ENCODE measurements at places on chromosomes 3 and 15. TPM values are rescaled to one million over a fixed set of nuclear protein-coding genes. Genes with fewer than 3 reads are reported as not detected.

Gene MRAS
- total RNA-seq: 29.6 TPM

Gene DALRD3
- total RNA-seq: 46.4 TPM

Gene PRR20G
- not detected for total RNA-seq

Gene FLNB
- total RNA-seq: 104 TPM

- no peak for DNase-seq
Observed at GRCh38 chr3:113897373-113897777, 50.4 kb upstream of the ZDHHC23 start.

DNA sequence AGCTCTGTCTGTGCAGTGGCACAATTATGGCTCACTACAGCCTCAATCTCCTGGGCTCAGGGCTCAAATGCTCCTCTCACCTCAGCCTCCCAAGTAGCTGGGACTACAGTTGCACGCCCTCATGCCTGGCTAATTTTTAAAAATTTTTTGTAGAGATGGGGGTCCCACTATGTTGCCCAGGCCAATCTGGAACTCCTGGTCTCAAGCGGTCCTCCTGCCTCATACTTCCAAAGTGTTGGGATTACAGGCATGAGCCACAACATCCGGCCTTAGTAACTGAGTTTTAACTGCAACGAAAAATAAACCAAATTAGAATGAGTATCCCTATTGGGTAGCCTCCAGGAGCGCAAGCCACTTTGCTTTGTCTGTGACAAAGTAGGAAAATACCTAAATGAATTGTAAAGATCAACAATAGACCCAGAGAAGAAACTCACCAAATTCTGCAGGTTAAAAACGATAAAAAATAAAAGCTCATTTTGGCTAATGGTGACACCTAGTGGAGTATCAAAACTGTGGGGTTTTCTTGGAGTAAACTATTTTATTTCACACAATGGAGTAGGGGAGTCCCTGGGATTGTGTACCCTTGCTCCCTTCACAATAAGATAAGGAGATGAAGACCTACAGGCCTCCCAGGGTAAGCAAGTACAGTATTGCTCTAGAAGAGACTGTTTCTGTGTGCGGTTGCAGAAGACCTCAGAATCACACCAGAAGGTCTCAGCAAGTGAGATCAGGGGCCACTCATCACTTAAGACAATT, 21.0 kb upstream of the CA12 start:
- DNase-seq: peak; percentile 55

DNA sequence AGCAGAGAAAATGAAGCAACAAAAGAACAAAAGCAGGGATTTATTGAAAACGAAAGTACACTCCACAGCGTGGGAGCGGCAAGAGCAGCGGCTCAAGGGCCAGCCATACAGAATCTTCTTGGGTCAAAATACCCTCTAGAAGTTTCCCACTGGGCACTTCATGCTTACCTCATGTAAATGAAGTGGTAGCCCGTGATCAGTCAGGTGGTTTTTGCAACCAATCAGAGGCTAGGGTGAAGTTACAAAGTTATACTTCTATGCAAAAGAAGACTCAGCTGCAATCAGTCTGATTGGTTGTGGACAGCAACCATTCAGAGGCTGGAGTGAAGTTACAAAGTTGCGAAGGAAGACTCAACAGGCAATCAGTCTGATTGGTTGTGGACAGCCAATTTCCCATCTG, 37.8 kb upstream of the TRH start:
- DNase-seq: peak; percentile 93

DNA sequence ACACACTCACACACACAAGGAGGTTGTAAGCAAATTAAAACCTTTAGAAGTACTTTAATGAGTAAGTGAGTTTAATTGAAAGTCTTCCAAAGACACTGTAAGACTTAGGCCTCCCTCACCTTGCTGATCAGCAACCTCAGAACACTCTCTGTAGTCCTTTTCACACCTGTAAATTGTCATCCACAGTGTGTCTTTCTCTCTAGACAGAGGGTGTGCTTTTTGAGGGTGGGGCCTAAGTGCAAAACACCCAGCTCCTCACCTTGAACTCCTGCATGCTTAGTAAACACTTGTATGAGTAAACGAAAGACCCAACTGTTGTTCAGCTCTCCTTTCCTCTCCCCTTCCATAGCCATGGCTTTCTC, 183.2 kb upstream of the IL12A start:
- no peak for DNase-seq

DNA sequence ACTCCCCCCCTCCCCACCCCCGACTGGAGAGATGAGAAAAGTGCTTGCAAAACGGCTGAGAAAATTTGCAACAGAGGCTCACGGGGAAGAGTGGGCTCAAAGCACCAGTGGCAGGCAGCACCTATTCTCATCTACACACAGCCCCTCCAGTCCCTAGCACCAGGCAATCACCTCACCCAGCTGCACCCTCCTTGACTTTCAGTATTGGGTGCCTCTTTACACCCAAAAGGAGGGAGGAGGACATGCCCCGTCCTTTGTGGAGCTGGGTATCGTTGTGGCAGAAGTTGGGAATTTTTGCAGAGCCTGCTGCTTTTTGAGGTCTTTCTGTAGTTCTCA, 182.8 kb upstream of the TOPAZ1 start:
- DNase-seq: no peak

DNA sequence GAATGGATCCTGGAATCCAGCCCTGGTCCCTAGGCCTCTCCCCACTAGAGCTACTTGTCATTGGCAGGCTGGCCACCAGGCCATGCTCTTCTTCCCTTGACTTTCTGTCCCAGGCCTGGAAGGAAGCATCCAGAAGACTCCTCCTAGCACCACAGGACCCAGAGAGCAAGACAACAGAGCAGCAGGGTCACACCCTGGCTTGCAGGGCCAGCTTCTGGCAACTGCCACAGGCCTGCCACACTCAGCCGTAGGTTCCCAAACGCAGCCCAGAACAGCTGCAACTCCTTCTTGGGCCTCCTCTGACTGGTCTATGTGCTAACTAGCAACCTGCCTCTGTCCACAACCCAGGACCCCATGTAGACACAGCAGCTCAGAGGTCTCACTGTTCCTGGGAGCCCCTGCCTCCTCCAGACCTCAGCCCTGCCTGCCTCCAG, 36.8 kb upstream of the RPL32 start:
- DNase-seq: no peak

DNA sequence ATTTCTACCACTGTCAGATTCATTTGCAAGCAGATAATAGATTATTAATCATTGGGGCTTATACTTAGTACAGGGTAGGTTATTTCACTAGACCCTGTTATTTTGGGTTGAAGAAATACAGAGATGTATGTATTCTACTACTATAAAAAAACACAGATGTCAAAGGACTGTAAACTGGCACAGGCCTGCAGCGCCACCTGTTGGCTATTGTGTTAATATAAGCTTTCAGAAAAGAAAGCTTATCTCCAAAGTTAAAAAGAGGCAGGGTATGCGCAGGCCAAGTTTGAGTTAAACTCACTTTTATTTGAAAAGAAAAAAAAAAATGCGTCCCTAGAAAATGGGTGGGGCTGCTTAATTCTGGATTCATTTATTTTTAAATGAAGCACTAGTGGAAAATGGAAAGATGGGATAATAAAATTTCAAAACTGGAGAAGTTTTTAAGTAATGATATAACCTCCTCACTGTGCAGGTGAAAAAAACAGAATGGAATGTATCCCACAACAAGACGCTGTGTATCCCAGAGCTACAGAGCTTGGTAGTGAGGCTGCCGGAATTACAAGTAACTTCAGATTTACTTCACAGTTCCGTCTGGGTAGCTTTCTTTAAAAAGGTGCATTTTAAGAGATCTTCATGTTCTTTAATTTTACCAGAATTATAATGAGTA, 407.2 kb upstream of the TGFBR2 start:
- peak; percentile 62 for DNase-seq

DNA sequence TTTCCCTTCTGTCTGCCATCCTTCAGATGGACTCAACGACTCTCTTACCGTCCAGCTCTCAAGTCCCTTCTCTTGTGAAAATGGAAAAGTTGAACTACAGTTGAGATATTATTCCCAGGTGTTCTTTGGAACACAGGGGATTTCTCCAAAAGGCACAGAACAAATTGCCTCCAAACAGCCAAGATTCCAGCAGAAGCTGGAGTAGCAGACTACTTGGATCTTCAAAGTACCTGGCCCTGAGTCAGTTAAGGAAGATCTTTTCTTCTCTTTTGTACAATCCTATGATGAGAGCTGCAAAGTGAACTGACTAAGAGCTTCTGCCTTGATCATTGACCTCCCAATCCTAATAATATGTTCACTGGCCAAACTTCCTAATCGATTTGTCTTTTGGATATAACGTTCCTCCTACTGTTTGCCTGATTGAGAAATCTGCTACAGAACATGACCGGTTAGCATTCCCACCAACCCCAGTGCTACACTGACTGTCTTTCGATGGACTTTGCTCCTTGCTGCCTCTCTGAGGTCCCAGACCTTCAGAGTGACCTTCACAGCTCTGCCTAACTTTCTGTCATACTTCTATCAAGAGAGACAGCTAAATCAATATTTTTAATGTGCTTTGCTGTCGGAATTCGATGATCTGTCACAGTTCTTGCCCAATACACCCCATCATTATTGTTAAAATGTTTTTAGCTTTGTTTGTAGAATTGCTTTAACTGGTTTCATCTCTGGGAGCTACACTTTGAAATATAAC, 21.9 kb downstream of the PAQR9 start:
- no peak for DNase-seq

DNA sequence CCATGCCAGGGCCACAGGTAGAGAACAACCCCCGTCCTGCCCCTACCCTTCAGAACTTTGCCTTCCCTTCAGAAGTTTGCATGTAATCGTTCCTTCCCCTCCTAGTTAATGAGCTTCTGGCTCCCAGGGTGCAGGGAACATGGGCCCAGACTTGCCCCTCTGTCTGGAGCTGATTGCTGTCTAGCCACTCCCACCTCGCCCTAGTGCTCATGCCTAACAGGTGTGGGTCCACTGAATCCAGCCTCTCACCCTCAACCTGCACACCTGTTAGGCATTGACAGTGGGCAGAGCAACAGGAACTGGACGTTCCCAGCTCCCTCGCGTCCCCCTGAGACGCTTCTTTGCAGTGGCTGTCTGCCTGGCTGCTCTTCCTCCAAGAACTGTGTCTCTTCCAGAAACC, 40.3 kb downstream of the WNT5A start:
- no peak for DNase-seq

GRCh38 chr3:119550192-119550910, 9.1 kb downstream of the CD80 start:
- DNase-seq: no peak

DNA sequence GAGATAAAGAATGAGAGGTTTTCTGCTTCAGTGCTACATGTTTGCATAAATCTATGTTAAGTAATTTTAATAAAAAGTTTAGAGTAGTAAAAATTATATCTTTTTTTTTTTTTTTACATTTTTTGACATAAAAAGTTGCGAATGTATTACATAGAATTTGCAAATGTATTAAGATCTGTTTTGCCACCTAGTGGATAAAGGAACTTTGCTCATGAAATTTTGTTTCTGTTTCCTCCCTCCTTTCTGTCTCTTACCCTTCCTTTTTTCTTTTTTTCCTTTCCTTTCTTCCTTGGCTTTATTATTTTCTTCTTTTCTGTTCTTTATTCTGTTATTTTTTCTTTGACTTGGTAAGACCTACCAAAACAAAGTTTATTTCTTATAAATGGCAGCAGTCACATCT, 58.5 kb upstream of the UTS2B start:
- no peak for DNase-seq

GRCh38 chr3:157248590-157249422, 88.9 kb upstream of the CCNL1 start:
- peak; percentile 93 for DNase-seq

GRCh38 chr3:140863580-140864009, 78.0 kb upstream of the SLC25A36 start:
- peak; percentile 57 for DNase-seq

All from RPMI7951 (cell line).